Activated CD4-positive, alpha-beta T cell treated with anti-CD3 and anti-CD28 coated beads for 36 hours (primary cell): ENCODE measurements at places on chromosomes 3 and 15. TPM values are rescaled to one million over a fixed set of nuclear protein-coding genes. Genes with fewer than 3 reads are reported as not detected.

Gene GRM2
- 0.47 TPM for total RNA-seq

Gene SNUPN
- 40.3 TPM for total RNA-seq

Gene OR5K2
- not detected for total RNA-seq

Gene TMEM207
- total RNA-seq = not detected

Gene TMEM40
- not detected for total RNA-seq

Gene SAMMSON
- total RNA-seq = not detected

Gene FRMD4B
- 8.3 TPM for total RNA-seq

- no peak for DNase-seq
These were observed 235.4 kb downstream of the PLCL2 start for GRCh38 chr3:17120115-17120514.

DNA sequence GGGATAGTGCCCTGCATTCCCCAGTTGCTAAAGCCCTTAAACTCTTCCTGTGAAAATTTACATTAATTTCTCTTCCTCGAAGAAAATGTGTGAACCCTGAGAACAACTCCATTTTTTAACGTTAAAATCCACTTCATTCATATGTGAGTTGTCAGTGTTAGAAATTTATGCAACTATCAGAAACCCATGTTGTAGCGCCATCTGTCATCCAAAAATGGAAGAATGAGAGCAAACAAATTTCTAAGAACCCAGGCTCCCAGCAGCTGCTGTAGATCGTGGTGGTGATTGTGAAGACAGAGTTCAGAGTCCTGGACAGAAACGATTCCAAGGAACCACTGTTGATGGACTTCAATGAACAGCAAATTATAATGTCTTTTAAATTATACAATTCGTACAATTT lies 179.7 kb upstream of the NDN start:
- no peak for DNase-seq

DNA sequence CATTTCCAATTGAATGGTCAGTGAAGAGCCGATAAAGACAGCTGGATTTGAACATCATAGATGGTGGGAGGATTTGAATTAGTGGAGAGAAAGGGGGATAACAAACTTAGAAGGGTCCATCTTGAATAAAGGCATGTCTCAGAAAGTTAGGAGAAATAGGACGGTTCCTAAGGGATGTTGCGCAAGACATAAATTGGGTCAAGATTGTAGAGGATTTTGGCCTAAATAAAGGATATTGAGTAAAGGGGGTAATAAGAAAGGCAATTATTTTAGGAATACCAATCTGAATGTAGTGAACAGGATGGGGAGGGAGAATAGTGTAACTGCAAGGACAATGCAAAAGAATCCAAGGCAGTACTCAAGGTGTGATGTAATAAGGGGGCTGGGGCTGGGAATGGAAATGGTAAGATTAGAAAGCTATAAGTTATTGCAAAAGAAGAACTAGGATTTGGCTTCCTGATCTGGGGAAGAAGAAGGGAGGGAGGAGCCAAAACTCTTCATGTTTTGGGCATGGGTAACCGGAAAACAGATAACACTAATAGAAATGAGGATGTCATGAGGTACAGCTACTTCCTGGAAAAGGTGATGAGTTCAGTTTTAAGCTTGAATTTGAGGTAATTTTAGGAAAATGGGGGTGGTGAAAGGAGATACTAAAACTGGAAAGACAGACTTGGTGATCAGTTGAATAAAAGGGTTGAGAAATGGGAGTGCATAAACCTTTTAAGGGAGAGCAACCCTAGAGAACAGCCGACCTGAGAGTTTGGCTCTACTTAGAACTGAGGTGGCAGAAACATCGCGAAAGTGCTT lies 17.3 kb upstream of the TRPC1 start:
- no peak for DNase-seq

- DNase-seq = no peak
These were observed 4.7 kb upstream of the GCSAM start for GRCh38 chr3:112137781-112138180.

DNA sequence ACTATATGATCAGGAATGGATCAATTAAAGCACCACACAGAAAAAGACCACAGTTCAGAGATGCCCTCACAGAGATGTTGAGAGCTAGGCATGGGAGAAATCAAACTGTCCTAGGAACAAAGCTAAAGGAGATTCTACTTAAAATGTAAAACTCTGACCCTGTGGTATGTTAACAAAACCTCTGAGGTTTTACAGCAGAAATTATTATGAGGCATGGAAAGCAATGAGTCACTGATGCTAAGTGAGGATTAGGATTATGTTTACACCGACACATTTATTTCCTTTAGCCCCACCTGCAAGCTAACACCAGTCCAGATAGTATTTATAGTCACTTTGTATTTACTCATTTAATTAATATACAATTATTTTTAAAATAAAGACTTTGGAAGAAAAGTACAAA lies 1242.2 kb downstream of the OTOL1 start:
- no peak for DNase-seq

- DNase-seq = no peak
These were observed 117.1 kb downstream of the CHDH start for GRCh38 chr3:53729159-53729558.

DNA sequence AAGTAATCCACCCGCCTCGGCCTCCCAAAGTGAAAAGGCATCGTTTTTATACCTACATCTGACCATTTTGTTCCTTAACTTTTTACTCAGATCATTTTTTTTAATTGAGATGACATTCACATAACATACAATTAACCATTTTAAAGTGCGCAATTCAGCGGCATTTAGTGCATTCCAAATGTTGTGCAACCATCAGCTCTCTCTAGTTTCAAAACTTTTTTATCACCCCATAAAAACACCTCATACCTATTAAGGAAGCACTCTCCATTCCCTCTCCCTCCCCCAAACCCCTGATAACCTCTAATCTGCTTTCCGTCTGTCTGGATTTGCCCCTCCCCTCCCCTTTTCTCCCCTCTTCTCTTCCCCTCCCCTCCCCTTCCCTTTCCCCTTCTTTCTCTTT lies 310.1 kb downstream of the UACA start:
- DNase-seq = no peak

- DNase-seq = no peak
These were observed 517.3 kb downstream of the DIPK2A start for GRCh38 chr3:144488927-144489326.

DNA sequence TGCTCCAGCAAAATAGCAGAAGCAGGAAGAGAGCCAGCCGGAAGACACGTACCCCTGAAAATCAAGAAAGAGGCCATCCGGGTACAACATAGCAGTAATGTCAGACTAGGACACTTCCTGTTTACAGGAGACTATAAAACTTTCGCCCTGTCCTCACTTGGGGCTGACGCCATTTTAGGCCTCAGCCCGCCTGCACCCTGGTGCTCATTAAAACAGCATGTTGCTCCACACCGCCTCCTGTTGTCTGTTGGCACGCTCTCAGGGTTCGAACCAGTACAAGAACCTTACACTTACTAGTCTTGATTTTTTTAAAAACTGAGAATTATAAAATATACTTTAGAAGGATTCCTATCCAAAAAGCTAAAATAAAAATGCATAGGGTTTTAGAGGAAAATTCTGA lies 159.8 kb upstream of the NR2E3 start:
- no peak for DNase-seq

- DNase-seq = no peak
These were observed 67.8 kb downstream of the ARHGAP31 start for GRCh38 chr3:119362010-119362409.

DNA sequence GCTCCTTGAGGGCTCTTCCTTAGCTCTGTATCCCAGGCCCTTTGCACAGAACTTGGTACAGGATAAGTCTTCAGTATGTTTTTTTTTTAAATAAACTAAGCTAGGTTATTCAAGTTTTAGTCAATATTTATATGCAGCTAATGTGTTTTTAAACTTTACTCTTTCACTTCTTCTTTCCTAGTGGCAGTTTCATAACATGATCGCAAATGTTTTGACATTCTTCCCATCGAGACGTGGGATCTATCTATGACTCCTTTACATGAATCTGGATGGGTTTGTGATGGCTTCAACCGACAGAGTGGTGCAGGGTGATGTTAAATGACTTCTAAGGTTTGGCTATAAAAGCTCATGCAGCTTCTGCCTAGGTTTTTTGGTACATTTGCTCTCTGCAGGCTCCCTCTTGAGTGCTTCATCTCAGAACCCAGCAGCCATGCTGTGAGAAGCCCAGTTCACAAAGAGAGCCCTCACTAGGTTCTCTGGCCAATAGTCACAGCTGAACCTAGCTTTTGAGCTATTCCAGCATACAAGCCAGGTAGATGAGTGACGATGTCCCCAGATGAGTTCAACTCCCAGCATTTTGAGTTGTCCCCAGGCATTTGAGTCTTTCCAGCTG lies 13.5 kb upstream of the MECOM start:
- no peak for DNase-seq

GRCh38 chr3:47794544-47794943 lies 8.4 kb upstream of the DHX30 start:
- DNase-seq = no peak

- DNase-seq = no peak
These were observed 3.8 kb upstream of the ZNF620 start for GRCh38 chr3:40502034-40502433.

DNA sequence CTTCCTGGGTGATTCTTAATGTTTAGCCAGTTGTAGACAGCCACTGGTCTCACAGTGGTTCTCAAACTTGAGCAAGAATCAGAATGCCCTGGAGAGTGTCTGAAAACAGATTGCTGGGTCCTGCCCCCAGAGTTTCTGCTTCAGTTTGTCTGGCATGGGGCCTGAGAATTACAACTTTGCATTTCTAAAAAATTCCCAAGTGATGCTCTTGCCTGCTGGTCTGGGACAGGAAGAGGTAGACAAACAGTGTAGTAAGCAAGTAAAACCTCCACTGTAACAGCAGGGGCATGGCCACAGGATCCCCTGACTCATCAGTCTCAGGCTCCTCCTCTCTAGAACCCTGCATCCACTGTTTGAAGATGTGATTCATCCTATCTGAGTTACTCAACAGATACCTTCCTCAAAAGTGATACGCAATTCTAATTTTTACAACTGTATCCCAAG lies 36.5 kb downstream of the DZIP1L start:
- DNase-seq = peak; percentile 57

- no peak for DNase-seq
These were observed 54.8 kb upstream of the VGLL4 start for GRCh38 chr3:11698326-11699082.

GRCh38 chr3:127063916-127064315 lies 81.0 kb downstream of the PLXNA1 start:
- no peak for DNase-seq

DNA sequence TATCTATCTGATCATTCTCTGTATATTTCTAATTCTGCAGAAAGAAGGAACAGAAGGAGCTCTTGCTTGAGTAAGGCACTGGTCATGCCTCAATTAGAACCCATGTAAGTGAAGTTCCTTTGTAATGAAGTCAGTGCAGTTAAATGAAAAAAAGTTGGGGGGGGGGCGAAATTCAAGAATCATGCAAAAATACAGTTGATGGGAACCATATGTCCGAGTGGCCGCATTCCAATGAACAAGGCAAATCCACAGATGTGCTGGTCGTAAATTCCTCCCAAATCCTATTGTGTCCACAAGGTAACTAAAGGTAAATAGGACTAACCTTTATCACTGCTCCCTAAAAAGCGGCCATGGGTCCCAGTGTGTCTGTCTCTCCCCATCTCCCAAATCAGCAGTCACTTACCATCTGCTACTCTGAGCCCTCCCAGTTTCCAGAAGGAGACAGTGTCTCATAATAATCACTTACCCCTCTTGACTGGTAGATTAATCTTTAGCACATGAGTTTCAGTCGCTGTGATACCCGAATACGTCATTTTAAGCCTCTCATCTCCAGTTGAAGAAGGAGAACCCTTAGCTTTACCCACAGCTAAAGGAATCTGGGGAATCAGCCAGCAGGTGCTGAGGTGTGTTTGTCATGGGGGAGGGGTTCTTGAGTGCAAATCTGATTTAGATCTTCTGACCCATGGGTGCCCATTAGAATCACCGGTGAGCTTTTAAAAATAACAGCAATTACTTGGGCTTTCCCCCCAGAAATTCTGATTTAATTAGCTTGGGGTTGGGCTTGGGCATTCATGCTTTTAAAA lies 56.3 kb upstream of the EPHB3 start:
- DNase-seq = no peak

- DNase-seq = no peak
These were observed 33.0 kb downstream of the ANP32A start for GRCh38 chr15:68787609-68788263.

DNA sequence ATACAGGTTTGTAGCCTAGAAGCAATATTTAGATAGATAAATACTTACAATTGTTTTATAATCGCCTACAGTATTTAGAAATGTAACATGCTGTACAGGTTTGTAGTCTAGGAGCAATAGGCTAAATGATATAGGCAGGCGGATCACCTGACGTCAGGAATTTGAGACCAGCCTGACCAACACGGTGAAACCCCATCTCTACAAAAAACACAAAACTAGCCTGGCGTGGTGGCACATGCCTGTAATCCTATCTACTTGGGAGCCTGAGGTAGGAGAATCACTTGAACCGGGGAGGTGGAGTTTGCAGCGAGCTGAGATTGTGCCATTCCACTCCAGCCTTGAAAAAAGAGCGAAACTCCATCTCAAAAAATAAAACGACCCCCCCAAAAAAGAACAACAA lies 375.2 kb upstream of the EPHA3 start:
- no peak for DNase-seq

GRCh38 chr3:149965278-149965677 lies 5.4 kb downstream of the PFN2 start:
- DNase-seq = no peak

DNA sequence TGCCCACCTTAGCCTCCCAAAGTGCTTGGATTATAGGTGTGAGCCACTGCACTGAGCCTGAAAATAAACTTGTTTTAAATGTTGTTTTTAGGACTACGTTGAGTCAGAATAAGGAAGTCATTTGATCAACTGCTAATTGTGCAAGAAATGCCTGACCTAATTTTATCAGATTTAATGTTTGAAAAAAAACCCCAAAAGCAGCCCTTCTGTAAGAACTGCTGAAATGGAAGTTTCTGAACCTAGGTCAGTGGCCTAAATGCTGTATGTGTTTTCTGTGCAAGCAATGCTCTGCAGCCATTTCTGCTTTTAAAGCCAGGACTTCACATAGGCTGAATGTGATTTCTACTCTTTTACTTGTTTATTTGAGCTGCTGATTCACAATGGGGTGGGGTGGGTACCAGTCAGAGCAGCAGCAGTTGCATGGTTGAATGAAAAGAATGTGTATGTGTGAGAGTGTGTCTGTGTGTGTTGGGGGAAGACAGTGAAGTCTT lies 6.6 kb downstream of the GPX1 start:
- no peak for DNase-seq

DNA sequence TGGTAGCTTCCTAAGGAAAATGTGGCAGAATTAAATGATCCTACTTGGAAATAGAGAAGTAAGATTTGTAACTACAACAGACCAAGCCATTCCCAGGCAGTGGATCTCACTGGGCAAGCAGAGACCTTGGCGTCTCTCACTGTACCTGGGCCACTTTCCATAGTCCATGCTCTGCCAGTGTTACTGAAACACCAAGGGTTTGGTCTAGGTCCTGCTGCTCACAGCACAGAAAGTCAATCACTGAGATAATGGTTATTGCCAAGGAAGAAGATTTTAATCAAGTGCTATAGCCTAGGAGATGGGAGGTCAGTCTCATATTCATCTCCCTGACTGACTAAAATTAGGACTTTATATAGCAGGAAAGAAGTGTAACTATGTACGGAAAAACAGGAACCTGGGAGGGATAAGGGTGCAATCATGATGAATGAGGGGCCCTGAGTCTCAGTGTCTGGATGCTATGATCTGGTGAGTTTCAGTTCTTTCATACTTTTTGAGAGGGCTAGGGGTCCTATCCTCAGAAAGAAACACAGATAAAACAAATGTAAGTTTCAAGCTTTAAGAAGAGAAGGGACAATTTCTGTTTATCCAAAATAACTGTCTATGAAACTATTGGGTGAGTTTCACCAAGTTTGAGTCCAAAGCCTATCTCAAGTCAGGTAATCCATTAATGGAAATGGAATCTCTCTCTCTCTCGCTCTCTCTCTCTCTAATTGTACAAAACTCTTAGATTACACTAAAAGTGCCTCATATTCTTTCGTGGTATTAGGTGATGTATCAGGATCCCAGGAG lies 20.6 kb downstream of the GPR15 start:
- DNase-seq = no peak
